ENCODE measurements at places on chromosomes 4 and X.

- DNase-seq, result no peak
Observed at GRCh38 chr4:856225-856901, 30.4 kb upstream of the CPLX1 start.

GRCh38 chr4:39032218-39033085 lies at the start of gene TMEM156:
Gene TMEM156, minus strand, starts transcription at chr4:39032409. Its CDS starts 96 bp downstream, at chr4:39032313.
- DNase-seq, result no peak

- DNase-seq, result no peak
Observed at GRCh38 chrX:107804427-107804826, 21.2 kb upstream of the MID2 start.

DNA sequence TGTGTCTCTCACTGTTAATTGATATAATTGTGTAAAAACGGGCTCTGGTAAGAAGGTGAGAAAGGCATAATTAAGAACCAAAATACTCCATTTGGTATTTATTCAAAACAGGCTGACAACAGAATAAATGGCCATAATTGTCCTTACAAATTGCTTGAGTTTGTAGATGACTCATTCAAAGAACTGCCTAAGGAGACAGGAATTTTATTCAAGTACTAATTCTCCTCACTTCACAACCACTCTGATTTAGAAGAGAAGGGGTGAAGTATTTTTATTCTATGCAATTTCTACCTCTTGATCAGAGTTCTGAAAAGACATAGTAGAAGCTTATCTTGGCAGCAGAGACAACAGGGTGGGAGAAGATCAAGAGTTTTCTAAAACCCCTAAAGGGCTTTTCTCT lies 43.1 kb downstream of the ATP11C start:
- DNase-seq, result peak; percentile 10

DNA sequence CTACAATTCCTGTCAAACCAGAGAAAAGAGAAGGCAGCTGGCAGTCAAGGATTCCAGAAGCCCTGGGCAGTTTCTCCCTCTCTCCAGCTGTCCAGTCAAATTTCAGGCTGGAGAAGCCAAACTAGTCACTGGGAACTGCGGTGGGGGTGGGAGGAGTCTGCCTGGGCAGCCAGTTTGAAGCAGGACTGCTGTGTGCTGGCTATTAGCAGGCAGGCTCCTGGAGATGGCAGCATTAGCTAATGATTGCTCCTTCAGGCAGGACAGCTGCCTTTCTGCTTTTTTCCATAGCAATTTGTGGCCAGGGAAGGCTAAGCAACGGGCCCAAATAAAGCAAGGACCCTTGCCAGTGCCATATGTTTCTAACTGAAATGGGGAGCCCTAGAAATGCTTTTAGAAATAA lies 44.7 kb upstream of the FGF13 start:
- DNase-seq, result peak; percentile 43

DNA sequence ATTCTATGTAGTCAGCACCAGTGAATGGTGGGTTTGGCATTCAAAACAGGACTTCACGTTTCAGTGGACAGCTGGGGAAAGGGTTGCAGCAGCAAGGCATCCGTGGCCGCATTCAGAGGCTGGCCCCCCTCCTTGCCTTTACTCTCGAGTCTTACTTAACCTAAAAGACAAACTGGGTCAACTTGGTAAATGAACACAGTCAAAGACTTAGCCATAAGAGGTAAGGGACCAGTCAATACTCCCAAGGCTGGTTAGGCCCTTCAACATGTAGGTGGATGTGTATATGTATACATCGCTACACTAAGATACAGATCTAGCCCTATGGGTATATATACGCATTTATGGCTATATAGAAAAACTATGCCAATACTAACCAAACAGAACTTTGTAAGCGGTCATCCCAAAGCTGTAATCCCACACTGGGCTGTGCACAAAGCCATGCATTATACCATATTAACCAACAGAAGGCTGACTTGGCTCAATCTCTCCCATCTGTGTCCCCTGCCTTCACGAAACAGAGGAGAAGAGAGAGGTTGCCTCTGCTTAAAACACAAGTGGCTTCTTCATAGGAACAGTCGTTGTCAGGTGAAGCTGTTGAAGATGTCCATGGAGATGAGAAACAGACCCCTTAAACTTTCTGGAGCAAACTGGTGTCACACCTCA lies 61.9 kb downstream of the TSC22D3 start:
- DNase-seq, result no peak

- no peak for DNase-seq
Observed at GRCh38 chr4:86530183-86530582, 63.9 kb upstream of the PTPN13 start.

DNA sequence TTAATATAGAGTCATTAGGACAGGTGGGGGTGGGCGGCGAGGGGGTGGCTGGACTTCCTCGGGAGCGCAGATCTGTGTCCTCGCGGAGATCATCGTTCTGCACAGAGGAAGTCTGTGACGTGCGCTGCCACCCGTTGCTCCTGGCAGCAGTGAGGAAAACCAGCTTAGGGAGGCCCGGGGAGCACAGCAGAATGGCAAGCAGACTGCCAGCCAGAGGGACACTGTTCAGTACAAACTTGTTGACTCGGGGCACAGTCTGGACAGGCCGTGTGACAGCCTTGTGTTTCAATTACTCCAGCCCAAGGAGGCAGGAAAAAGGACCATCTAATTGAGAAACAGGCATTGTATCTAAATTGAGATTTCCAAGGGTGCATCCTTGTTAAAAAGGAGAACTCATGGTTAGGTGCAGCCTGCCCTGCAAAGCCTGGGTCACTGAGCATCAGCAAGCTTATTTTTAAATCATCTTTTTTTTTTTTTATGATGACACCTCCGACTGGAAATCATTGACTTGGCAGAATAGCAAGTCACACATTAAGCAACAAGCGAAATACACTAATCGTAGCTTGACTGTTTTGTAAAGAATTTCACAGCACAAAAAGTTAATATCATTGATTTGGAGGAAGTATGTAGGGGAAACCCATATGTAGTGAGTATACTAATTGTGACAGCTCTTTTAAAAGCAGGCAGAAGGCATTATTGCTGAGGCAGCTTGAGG lies 512.0 kb upstream of the FAT1 start:
- no peak for DNase-seq

DNA sequence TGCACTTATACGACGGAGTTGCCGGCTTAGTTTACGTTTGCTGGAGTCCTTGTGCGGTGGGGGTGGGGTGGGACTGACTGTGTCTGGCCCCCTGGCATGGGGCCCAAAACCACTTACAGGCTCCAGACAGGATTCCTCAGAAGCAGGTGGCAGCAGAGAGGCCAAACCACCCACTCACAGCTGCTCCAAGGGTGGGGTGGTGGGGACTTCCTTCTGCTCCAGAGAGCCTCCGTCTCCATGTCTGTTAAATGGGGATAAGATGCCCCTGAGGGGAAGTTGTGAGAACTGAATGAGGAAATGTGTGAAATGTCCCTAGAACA lies 36.7 kb downstream of the PSAPL1 start:
- DNase-seq, result no peak

Data from kidney epithelial cell (primary cell).